ENCODE measurements at places on chromosomes 13 and 19.
A peak's percentile ranks its signal among the peaks of the same experiment; 100 is the strongest.

DNA sequence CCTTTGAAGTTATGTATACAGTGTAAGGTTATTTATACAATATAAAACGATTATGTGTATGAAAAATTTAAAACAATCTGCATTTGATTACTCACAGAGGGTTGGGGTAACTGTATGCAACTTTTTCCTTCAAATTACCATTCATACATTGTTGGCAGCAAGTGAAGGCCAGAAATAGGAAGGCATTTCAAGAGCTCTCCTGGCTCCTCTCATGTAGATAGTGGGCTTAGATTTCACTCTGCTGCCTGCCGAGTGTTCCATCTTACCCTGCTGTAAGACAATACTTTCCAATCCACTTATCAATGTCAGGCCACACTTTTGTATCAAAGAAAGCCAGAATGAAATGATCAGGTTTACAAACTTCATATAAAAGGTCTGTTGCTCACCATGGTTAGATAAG lies 245.2 kb downstream of the DNAJC15 start:
- DNase-seq: no peak

GRCh38 chr13:31129419-31129818 lies 32.3 kb downstream of the HSPH1 start:
- no peak for DNase-seq

DNA sequence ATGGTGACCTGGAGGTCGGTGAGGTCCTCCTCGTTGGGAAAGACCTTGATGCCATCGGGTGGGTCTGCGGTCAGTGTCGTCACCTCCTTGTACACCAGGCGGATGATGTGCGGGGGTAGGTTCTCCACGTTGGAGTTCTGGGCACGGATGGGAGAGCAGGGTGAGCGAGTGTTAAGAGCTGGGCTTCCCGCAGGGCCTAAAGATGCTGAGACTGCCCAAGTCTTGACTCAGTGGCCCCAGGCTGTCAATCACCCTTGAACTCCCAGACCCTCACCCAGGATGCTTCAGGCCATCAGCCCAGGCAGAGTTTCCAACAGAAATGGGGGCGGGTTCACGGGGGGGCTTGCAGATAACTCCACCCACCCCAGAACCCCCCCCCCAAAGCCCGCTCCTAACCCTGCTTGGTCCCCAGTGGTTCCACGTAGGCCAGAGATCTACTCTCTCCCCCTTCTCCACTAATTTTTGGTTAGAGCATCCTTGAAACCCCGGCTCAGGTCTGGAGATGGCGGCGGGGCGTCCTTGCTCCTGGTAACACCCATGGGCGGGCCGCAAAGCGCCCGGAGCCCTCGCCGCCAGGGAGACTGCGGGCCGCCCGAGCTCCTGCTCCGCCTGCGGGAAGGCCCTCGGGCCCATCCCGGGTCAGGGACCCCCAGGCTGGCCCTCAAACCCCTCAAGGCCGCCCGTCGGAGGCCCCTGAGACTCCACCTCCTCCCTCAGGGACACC lies 600 bp downstream of the UBE2S start:
- no peak for DNase-seq

DNA sequence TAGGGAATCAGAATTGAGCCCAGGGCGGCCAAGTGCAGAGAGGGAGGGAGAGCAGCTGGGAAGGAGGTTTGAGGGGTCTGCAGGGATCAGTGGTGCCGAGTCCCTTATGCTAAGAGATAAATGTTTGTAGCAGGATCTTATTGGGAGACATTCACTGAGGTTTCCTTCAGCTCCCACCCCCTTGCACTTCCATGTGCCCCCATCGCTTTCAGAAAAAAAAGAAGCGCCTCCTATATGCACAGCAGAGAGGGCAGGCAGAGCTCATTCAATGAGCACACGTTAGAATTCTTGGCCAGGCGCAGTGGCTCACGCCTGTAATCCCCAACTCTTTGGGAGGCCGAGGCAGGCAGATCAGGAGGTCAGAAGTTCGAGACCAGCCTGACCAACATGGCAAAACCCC lies 28.0 kb downstream of the CYP4F2 start:
- no peak for DNase-seq

DNA sequence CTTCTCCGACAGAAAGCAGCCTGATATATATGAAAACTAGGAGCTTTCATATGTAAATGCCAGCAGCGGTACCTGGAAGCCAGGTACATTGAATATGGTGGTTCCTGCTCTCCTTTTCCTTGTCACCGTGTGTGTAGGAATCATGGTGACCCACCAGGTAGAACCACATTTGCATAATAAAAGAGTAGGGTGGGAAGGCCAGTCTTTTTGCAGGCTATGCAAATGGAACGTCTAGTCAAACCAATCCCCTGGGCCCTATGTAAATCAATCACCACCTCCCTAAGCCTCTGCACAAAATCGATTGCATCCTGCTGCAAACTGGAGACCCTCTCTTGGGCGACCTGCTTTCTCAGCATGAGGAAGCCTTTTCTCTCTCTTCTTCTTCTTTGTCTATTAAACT lies 22.2 kb upstream of the ZNF181 start:
- no peak for DNase-seq

DNA sequence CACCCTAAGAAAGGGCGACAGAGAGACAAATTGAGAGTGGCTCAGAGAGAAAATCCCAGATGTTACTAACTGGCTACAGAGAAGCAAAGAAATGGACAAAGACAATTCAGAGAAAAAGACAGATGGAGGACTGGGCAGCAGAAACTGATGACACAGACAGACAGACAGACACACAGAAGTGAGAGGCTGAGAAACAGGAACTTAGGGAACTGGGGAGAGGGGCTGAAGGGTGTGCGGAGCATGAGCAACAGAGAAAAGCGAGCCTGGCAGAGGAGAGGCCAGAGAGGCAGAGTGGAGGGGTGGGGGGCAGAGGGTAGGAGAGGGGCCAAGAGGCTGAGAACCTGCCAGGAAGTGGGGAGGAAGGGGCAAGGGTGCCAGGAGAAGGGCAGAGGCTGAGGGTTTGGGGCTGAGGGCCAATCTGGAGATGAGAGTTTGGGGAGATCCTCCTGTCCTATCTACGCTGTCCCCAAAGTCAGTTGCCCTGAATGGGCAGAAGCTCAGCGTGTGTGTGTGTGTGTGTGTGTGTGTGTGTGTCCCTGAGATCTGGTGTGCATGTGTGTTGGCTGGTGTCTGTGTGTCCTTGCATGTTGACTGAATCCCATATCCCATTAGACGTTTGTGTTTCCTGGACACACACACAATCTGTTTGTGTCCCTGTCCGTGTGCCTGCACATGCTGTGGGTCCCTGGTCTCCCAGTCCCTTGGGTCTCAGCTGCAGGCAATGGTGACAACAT lies 5.6 kb upstream of the ERFL start:
- DNase-seq: no peak

- peak; percentile 76 for DNase-seq
Observed at GRCh38 chr13:27171827-27172494, 350 bp upstream of the USP12 start.

DNA sequence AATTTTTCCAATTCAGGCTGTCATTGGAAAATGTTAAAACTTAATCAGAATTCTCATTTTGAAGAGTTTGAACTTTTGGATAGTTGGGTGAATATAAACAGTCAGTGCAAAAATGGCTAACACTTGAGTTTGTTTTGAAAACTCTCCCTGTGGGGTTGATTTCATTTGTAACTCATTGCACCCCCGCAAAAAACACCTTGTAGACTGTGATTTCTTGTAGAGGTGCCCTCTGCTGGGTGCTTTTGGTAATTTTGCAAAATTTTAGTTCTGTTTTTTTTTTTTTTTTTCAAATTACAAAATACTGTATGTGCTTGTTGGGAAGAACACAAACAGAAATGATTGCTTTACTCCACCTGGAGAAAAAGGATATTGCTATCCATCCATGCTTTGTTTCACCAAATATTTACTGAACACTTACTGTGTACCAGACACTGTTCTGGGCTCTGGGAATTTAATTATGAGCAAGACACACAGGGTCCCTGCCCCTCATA lies 28.2 kb upstream of the GPI start:
- no peak for DNase-seq

- no peak for DNase-seq
Observed at GRCh38 chr19:48631225-48631624, 6.0 kb downstream of the DBP start.

- no peak for DNase-seq
Observed at GRCh38 chr13:47258384-47258783, 361.5 kb upstream of the HTR2A start.

- DNase-seq: no peak
Observed at GRCh38 chr19:7982651-7983099, 22.8 kb downstream of the ELAVL1 start.

GRCh38 chr13:21054313-21054712 lies 7.1 kb downstream of the LATS2 start:
- no peak for DNase-seq

DNA sequence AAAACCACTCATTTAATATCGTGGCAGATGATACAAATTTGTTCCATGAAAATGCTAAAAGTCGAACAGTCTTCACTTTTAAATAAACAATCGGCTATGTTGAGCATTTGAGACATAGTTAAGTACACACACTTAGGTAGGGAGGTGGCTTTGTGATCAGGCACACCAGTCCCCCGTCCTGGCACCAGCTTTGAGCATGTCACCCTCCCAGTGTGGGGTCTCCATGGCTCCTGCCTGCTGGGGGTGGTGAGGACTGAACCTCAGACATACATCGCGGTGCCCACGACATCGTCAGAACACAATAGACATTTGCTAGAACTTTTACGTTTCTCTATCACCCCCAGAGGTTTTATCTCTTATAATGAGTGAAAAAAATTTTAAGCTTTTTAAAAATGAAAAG lies 62.0 kb downstream of the RFX2 start:
- no peak for DNase-seq

DNA sequence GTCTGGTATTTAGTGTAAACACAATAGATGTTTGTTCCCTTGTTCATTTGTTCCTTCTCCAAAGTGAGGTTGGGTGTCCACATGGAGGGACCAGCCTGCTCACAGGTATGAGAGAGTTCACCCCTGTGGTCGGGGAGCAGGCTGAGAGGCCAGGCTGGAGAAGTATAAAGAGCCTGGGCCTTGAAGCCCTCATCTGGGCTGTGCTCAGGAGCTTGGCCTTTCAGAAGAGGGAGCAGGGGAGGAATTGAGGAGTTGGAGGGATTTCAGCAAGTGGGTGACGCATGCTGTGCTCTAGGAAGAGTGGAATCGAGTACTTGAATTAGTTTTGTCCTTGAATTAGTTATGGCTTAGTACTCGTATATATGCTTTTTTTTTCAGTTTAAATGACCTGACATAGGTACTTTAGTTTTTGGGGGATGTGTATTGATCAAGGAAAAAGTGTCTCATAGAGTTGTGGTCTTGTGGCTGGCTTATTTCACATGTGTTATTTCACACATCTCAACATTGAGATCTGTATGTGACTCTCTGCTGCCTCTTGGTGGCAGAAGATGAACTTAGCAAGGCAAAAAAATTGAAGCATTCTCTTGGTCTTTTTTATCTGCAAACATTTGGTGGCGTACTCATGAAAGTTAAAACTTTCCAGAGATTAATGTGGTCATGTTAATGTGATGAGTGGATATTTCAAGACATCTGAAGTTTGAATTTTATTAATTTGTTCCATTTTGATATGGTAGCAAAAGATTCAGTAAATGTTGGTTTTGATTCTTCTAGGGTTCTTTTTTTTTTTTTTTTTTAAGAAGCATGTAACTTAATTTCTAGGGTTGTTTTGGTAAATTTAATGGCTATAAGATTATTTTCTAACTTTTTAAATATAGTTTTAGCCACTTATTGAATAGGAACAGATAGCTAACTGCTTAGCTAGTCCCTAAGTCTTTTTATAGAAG lies 54.3 kb downstream of the SLAIN1 start:
- no peak for DNase-seq

DNA sequence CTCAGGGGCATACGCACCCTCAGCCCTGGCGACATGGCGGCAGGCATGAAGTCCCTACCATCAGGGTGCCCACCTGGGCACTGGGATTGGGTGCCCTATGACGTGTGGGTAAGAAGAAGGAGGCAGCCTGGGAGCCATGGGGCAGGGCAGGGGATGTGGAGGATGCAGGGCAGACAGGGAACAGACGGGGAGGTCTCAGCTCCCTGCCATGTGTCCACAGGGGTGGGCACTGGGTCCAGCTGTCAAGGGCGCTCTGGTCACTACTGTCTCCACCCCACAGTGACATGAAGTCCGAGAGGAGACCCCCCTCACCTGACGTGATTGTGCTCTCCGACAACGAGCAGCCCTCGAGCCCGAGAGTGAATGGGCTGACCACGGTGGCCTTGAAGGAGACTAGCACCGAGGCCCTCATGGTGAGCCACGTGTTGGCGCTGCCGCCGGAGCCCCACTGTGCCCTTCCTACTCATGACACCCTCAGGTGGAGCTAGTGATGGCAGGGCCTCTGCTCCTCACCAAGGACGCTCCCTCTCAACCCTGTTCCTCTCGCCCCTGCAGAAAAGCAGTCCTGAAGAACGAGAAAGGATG lies 23.2 kb downstream of the TSSK6 start:
- no peak for DNase-seq

GRCh38 chr19:14300303-14300702 lies 80.9 kb upstream of the ADGRE5 start:
- no peak for DNase-seq

- DNase-seq: peak; percentile 52
Observed at GRCh38 chr19:18594096-18594823, 5.7 kb downstream of the REX1BD start.

DNA sequence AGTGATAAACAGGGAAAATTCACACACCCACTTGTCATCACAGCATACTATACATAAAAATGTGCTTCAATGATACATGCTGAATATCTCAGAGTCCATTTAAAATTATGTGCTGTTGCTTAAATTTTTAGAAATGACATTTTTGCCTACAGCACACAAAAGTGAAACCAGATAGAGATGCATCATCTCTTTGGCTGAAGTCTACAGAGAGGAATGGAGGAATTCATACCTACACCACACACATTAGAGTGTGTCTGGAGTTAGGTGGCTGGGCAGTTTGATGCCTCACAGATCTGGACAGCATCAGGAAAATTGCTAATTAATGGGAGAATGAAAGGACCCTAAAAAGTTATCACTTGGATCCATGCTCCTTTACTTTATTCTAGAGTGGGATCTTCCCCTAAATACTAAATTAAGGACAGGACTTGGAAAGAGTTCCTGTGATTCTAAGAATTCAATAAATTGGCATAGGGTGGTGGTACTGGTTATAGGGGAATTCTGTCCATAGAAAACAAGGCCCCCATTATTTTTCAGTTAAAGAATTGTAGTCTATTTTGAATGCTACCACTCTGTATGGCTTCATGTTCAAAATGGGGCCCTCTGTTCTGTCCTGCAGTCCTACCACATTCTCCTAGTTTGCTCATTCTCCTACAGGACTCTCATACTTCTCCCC lies 41.3 kb downstream of the RCBTB2 start:
- no peak for DNase-seq

- no peak for DNase-seq
Observed at GRCh38 chr13:100566543-100566942, 22.0 kb downstream of the GGACT start.

GRCh38 chr13:79861731-79862130 lies 380.8 kb downstream of the NDFIP2 start:
- no peak for DNase-seq

GRCh38 chr19:13843104-13843921 lies 33.6 kb upstream of the NANOS3 start:
- DNase-seq: no peak

- DNase-seq: no peak
Observed at GRCh38 chr13:91722267-91722884, 324.0 kb downstream of the GPC5 start.
